ENCODE measurements at places on chromosomes 3 and 15.

DNA sequence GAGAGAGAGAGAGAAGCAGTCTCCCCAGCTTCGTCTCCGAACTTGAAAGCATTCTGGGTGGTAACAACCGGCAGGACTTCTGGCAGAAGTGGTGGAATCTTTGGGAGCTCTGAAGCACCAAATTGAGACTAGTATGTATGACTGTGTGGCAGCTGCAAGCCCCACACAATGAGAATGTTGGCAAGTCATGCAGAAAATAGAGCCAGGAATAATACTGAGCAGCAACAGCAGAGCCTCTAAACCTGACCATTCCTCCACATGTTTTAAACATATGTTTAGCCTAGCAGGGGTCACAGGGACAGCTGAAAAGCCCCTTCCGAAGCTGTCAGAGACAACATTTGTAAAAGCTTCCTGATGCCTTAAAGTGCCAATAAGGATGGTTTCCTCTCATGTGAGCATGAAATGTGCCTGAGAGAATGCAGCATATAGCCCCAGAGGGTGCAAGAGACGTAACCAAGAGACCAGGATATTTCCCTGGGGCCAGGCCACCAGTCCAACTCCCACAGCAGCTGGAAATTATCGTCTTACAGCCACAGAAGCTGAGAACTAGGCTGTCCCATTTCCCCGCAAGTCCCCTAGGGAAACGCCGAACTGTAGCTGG, 178.6 kb upstream of the CCDC54 start:
- DNase-seq, result no peak

DNA sequence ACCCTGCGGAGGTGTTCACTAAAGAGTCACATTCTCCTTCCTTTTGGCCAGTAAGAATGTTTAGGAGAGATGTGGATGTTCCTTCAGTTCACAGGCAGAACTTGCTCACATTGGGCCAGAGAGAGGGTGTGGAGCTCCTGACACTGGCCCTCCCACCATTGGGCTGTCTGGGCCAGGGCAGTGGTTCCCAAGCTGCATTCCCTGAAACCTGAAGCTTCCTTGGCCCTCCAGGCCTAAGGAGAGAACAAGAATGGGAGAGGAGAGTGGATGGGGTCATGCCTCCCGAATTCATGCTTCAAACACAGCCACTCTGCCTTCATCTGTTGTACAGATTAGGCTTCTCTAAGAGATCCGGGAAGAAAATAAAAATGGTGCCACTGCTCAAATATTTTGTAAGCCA, 257.4 kb downstream of the RORA start:
- no peak for DNase-seq

GRCh38 chr3:155106119-155106518, 26.0 kb downstream of the MME start:
- DNase-seq, result no peak

DNA sequence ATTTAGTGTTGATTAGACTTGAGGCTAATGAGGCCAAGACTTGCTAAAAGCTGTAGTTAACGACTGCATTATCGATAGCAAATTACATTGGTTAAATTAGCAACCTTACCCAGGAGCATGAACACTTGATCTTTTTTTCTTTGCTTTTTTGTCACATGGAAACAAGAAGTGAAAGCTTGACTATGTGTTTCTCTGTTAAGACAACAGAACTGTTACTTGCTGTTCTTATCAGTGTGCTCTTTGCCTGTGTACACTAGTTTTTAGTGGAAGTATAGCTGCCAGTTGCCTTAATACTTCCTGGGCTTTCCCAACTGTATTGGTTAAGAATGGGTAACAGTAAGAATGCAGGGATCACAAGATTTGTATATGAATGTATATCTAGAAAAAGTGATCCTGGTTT, 625.5 kb downstream of the NAALADL2 start:
- DNase-seq, result no peak

- DNase-seq, result no peak
Measured at GRCh38 chr15:68259883-68260282, 17.7 kb upstream of the FEM1B start.

DNA sequence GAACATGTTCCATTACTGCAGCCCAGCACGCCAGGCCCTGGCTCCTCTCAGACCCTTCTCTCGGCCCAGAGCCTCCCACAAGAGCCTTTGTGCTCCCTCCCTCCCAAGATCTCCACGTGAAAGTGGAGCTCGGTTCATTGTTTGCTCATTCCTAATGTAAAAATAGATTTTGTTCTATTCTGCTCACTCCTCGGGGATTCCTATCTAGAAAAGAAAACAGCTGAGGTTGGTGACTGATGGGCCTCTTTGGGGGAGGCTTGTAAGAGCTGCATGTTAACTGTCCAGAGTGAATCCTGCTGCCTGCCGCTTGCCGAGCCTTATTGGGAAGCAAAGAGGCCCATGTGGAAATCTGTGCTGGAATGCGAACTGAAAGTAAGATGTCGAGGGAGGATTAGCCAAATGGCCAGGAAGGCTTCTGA, 267.1 kb downstream of the LRTM1 start:
- DNase-seq, result no peak

DNA sequence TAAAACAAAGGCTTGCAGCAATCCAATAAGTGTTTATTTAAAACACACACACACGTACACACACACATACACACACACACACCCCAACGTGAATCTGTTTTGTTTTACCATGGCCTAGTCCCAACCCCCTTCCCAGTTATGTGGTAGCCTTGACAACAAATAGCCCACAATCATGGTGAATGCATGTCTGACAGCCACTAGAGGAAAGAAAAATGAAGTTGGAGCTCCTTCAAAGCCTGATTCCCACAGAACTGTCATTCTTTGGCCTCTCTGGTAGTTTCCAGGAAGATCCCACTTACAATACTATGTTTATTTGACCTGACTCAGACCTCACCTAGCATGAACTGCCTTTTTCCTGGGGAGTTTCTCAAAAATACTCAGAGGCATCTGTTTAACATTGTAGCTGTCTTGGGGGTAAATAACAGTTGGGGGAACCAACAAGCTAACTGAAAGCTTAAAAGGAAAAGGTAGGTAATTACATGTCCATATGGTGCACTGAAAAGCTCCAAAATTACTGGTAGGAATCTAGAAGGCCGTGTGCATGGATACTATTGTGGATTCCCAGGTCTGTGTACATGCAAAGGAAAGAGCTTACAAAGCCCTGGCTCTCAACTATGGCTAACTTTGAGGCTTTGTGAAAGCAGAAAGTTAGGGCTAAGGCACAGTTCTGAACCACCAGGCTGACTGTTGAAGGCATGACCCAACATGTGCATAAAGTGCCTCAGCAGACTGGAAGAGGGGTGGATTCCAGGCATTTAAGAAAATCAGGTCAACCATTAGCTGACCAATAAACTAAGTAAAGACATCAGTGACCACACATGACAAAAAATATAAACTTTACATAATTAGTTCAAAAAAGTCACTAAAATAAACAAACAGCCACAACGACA, 65.3 kb downstream of the FAIM start:
- DNase-seq, result no peak

DNA sequence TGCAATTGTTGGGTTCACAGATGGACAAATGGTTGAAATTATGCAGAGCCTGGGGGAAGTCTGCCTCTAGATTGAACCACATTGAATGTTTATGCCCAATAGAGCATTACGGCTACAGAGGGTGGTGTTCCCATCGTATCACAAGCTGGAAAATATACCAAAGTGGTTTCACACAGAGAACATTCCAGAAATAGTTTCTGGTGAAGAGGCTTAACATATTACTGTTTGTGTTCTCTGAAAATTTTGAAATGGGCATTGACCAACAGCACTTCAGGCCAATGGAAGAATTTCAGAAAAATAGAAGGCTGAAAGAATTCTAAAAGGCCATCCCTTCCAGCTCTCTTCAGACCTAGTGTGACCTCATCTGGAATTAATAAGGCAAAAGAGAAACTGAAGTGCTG, 203.9 kb downstream of the NEK10 start:
- no peak for DNase-seq

DNA sequence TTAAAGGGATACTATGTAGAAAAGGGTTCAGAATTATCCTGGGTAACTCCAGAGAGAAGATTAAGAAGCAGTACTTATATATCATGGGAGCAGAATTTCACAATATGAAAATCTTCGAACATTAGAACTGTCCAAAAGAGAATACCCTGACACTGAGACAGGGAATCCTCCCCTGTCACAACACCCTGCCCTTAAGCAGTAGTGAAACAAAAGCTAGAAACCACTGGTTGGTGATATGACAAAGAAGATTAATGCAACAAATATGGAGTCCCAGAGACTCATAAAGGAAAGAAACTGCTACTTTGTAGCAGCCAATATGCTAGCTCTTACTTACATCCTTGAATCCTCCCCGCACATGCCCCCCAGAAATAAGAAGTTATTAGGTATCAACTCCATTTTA, 18.5 kb downstream of the MIX23 start:
- DNase-seq, result no peak

DNA sequence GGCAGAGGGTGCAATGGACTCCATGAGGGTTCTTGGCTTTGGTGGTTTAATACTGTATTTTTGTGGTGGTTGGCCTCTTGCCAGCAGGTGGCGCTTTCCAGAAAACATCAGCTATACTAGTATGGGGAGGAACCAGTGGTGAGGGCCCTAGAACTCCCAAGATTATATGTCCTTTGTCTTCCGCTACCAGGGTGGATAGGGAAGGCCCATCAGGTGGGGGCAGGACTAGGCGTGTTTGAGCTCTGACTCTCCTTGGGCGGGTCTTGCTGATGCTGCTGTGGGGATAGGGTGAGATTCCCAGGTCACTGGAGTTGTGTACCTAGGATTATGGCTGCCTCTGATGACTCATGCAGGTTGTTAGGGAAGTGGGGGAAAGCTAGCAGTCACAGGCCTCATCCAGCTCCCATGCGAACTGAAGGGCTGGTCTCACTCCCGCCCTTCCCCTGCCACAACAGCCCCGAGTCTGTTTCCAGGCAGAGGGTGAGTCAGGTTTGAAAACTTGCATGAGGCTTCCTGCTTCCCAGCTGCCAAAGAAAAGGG, 357.7 kb downstream of the OTOL1 start:
- DNase-seq, result no peak

GRCh38 chr3:194983620-194984019, 287.3 kb downstream of the XXYLT1 start:
- DNase-seq, result no peak

DNA sequence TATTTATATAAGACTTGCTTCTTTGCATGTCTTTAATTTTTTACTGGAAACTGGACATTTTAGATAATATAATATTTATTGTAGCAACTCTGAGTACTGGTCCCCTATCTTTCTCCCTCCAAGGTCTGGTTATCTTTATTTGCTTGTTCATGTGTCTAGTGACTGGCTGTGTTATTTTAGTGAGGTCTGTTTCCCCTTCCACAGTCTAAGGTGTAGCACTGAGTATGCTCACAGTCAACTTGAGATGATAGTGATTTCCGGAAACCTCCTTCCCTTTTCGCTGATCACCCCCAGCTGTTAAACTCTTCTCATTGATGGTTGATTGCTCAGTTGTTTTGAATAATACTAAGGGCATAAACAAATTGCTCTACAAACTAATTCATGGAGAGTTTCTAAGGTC, 37.0 kb downstream of the PCNP start:
- no peak for DNase-seq

DNA sequence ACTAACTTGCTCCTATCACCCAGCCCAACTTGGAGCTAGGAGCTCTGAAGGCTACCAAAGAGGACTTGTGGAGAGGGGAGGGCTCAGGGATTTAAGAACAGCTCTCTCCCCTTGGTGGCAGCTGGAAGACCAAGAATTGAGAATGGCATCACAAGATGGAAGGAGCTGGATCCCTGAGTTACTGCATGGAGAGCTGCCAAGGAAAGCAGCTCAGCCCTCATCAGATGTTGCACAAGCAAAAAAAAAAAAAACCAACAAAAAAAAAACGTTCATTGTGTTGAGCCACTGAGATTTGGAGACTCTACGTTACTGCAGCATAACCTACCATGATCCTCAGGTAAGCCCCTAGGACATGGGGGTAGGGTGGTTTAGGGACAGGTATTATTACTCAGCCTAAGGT, 41.0 kb downstream of the ITGB5 start:
- DNase-seq, result no peak

- DNase-seq, result no peak
Measured at GRCh38 chr3:159807137-159808040, 181.2 kb upstream of the IL12A start.

DNA sequence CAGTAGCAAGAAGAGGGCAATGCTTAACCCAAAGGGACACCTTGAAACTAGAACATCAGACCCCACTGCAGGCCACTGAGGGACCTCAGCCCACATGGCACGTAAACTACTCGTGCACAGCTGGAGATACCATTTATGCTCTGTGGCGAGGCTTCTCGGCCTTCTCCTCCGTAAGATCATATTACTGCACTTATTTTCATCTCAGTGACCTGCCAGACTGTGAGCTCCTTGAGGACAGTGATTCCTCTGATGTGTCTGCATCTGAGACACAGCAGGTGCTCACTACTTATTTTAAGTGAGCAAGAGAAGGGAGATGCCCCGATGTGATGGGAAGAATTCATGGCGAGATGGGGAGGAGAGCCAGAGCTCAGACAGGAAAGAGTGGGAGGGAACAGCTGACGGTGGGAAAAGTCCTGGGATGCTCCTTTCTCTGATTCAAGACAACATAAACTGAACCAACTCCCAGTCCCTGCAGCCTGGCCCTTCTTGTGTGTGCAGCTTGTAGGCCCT, 137.6 kb downstream of the RPLP1 start:
- DNase-seq, result no peak

DNA sequence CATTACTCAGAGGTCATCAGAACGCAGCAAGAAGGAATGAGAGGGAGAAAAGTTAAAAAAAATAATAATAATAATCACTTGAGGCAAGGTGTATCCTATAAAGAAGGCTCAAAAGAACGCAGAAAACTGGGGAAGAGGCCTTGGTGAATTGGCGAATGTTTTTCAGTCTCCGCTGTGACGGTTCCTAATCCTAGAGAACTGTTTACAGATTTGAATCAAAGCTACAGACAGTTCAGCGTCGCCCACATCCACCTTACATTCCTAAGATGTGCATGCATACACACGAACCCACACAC, 634 bp downstream of the ZMAT3 start:
- no peak for DNase-seq

GRCh38 chr3:8576436-8576835, 68.2 kb downstream of the SSUH2 start:
- no peak for DNase-seq

DNA sequence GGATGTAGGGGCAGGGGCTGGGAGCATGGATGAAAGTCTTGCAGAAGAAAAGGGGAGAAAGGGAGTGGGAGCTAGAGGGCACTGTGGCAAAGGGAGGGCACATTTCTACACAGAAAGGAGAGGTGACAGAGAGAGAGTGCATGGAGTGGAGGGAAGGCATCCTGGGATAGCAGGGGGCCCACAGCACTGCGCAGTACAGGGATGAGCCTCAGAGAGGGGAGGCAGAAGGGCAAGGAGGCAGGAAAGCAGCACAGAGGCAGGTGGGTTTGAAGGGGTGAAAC, 5.4 kb downstream of the STOML1 start:
- DNase-seq, result no peak

- no peak for DNase-seq
Measured at GRCh38 chr3:9915254-9916141, 1.4 kb upstream of the IL17RC start.

Data from chondrocyte (in vitro differentiated cells).